H9 (cell line): ENCODE measurements at places on chromosomes 1 and 21. TPM values are rescaled to one million over a fixed set of nuclear protein-coding genes. Genes with fewer than 3 reads are reported as not detected.
A peak's percentile ranks its signal among the peaks of the same experiment; 100 is the strongest.

- no peak for DNase-seq
- no peak overlapping the region for H3K27ac ChIP-seq
- no peak overlapping the region for H3K4me3 ChIP-seq
- H3K27me3 ChIP-seq: no peaks in the 10 kb centered on the region
- no peaks in the 10 kb centered on the region for H3K36me3 ChIP-seq
These were observed 545.9 kb downstream of the SMYD3 start for GRCh38 chr1:245961137-245961540.

DNA sequence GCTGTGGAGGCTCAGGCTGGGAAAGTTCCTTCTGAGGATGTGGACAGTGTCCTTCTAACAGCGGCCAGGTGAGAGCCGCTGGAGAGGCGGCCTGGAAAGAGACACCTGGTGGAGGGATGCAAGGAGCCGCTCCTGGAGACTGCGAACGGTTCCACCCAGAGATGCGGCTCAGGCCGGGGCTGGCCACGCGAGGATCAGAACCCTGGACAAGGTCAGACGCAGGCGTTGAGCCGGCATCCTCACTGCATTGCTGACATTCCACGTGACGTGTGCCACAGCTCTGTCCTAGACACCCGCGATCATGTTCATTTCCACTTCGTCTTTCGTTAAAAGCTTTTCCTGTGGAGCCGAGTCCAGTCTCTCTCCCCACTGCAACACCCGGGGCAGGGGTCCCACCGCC, 28.8 kb downstream of the CFAP74 start:
- H3K4me3 ChIP-seq: no peak overlapping the region
- H3K4me1 ChIP-seq: no peaks in the 10 kb centered on the region
- DNase-seq: no peak
- no peak overlapping the region for H3K27ac ChIP-seq
- no peaks in the 10 kb centered on the region for H3K36me3 ChIP-seq

DNA sequence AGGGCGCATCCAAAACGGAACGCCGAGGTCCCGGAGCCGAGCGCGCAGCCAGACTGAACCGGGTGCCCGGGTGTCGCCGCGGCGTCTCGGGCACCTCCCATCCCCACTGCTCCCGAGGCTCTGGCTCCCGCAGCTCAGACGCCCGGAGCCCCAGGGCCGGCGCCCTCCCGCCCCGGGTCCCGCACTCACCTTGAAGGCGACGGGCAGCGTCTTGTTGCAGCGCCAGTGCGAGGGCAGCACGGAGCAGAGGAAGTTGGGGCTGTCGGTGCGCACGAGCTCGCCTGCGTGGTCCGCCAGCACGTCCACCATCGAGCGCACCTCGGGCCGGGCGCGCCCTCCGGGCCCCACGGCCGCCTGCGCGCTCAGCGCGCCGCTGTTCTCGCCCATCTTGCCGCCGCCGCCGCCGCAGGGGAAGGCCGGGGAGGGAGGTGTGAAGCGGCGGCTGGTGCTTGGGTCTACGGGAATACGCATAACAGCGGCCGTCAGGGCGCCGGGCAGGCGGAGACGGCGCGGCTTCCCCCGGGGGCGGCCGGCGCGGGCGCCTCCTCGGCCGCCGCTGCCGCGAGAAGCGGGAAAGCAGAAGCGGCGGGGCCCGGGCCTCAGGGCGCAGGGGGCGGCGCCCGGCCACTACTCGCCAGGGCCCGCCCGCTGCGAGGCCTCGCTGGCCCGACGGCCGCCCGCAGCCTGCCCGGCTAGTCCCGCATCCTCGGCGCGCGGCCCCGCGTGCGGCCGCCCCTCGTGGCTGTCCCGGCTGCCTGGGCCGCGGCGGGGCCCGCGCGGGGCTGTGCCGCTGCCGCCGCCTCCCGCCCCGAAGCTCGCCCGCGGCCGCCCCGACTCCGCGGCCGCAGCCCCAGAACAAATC, 447 bp downstream of the RUNX3 start:
- H3K4me3 ChIP-seq: peak overlapping the region; percentile 79; the same call in 2 of the 3 replicates
- H3K36me3 ChIP-seq: no peaks in the 10 kb centered on the region
- H3K27ac ChIP-seq: no peak overlapping the region
- no peak for DNase-seq
- peaks cover 5% of the 10 kb centered on the region; the same call in 1 of the 2 replicates for H3K4me1 ChIP-seq

DNA sequence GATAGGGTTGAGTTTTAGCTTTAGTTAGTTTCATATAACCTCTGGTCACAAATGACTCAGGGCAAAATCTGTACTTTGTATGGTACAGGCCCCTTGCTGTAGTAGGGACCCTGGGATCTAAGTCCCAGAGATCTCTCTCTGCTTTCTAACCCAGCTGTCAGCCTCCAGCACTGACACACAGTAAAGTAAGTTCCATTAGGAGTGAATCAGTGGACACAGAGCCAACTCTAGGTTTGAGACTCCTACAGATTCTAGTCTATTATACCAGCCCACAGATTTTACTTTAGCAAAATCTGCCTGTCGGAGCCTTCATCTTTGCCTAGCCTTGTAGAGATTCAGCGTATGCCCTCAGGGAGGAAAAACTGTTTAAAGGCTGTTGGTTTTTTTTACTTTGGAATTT, 52.5 kb downstream of the ANGPTL1 start:
- DNase-seq: no peak
- H3K4me3 ChIP-seq: no peak overlapping the region
- no peak overlapping the region for H3K27ac ChIP-seq
- peaks cover 12% of the 10 kb centered on the region for H3K36me3 ChIP-seq
- H3K4me1 ChIP-seq: no peaks in the 10 kb centered on the region

Gene ADGRB2
- total RNA-seq: 10.7 and 10.9 TPM in 2 replicates

DNA sequence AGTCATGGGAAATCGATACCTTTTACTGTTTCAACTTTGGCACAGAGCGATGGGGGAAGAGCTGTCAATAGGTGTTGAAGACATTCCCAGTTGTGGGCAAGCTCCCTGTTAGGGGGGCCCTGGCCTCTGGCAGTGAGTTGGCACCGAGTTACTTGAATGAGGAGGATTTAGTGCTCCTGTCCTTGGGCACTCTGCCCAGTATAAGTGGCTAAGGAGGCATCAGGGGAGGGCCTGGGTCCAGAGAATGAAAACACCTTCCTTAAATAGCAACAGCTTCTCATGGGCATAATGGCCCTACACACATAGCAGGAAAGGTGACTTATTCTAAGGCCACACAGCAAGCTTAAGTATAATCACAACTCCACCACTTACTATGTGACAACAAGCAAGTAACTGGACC, 664.4 kb downstream of the PTPRU start:
- no peak for DNase-seq
- no peaks in the 10 kb centered on the region for H3K27me3 ChIP-seq
- no peaks in the 10 kb centered on the region; the same call in 1 of the 2 replicates for H3K4me1 ChIP-seq
- no peaks in the 10 kb centered on the region for H3K36me3 ChIP-seq
- H3K4me3 ChIP-seq: no peak overlapping the region

Gene G0S2
- total RNA-seq: 0.26 and 0.35 TPM in 2 replicates

GRCh38 chr1:64129701-64130100, 73.7 kb upstream of the UBE2U start:
- no peak for DNase-seq
- no peak overlapping the region for H3K27ac ChIP-seq
- H3K36me3 ChIP-seq: no peaks in the 10 kb centered on the region
- peaks cover 8% of the 10 kb centered on the region; the same call in 1 of the 2 replicates for H3K4me1 ChIP-seq

- no peaks in the 10 kb centered on the region for H3K4me1 ChIP-seq
- no peak for DNase-seq
- H3K27me3 ChIP-seq: no peaks in the 10 kb centered on the region
These were observed 59.6 kb downstream of the PLA2G4A start for GRCh38 chr1:186888367-186888766.

DNA sequence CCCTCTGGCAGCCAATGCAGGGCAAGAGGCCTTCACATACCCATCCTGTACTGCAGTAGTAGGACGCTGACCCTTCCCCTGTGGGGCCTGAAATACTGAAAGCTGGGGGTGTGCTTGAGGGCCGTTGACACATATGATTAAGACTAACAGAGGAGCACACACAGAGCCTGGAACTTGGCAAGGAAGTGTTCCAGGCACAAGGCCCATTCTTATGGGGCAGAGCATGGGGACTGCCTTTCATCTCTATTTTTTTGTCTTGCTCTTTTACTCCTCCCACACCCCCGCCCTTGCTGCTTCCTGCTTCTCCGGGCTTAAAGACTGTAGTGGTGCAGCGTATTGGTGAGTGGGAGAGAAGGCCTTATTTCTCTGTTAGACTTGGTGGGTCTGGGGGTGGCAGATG, 137.4 kb downstream of the BACH1 start:
- no peaks in the 10 kb centered on the region for H3K36me3 ChIP-seq
- H3K4me1 ChIP-seq: no peaks in the 10 kb centered on the region
- no peak overlapping the region for H3K4me3 ChIP-seq
- H3K27me3 ChIP-seq: no peaks in the 10 kb centered on the region
- H3K27ac ChIP-seq: no peak overlapping the region

- H3K27me3 ChIP-seq: no peaks in the 10 kb centered on the region
- H3K4me1 ChIP-seq: no peaks in the 10 kb centered on the region
- peaks cover 13% of the 10 kb centered on the region for H3K36me3 ChIP-seq
- no peak overlapping the region for H3K27ac ChIP-seq
- no peak for DNase-seq
- H3K4me3 ChIP-seq: no peak overlapping the region
These were observed 10.6 kb downstream of the DIP2A start for GRCh38 chr21:46469275-46469674.

DNA sequence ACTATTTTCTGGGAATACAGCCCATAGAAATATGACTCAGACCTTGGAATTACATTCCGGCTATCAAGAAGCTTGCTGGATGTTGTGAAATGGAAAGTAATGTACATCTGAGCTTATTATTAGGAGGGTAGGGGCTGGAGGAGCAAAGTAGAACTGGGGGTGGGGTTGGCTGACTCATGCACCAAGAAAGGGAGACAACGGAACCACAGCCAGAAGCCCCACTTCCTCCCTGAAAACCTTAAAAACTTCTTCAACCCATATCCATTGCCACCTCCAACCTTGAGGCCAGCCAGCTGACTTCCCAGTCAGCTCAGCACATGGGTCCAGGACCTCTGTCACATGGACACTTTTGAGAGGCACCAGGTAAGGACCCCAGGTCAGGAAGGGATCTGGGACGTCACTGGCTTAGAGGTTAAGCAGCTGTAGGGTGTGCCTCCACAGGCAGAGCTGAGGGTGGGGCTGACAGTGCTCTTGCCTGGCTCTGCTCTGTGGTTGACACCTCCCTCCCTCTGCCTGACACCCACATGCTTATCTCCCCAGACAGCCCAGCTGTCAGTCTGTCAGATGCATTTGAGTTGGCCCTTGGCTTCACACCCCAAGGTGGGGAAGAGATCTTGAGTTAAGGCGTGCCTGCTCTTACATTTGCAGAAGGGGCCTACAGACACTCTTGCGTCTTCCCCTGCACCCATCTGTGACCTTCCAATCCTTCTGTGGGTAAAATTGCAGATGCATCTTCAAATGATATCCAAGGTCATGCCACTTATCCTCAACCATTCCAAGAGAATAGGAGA, 5.7 kb upstream of the ZNF683 start:
- DNase-seq: no peak
- no peak overlapping the region for H3K27ac ChIP-seq
- H3K4me3 ChIP-seq: no peak overlapping the region
- H3K36me3 ChIP-seq: no peaks in the 10 kb centered on the region
- H3K4me1 ChIP-seq: no peaks in the 10 kb centered on the region

- no peaks in the 10 kb centered on the region for H3K27me3 ChIP-seq
- H3K4me3 ChIP-seq: no peak overlapping the region
- no peaks in the 10 kb centered on the region for H3K4me1 ChIP-seq
- DNase-seq: no peak
- peaks cover 11% of the 10 kb centered on the region for H3K36me3 ChIP-seq
- no peak overlapping the region for H3K27ac ChIP-seq
These were observed 34.5 kb downstream of the AGPAT3 start for GRCh38 chr21:43899307-43900077.

DNA sequence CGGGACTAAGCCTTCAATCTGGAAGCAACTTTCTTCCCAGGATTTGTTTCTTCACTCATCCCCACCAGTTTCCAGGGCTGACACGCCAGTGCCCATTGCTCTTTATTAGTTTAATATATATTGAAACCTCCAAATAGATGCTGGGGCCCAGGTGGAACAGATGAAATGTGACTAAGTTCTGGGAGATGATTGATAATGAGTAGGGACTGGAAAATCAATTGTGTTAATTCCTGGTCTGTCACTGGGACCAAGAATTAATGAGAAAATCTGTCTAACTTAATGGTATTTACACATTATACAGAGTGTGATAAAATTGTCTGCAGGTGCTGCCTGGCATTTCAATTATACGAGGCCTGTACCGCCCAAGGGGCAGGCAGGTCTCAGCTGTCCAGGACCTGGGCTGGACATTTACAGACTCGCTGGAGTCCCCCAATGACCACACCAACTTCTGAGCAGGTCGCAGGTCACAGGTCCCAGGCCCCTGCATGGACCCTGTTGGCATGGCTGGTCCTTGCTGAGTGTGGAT, 35.8 kb downstream of the UBIAD1 start:
- no peaks in the 10 kb centered on the region for H3K27me3 ChIP-seq
- no peak for DNase-seq
- H3K4me1 ChIP-seq: no peaks in the 10 kb centered on the region; the same call in 1 of the 2 replicates
- no peak overlapping the region for H3K4me3 ChIP-seq
- no peak overlapping the region for H3K27ac ChIP-seq
- H3K36me3 ChIP-seq: no peaks in the 10 kb centered on the region

Gene ARTN
- 10.6 and 11.6 TPM in 2 replicates for total RNA-seq

DNA sequence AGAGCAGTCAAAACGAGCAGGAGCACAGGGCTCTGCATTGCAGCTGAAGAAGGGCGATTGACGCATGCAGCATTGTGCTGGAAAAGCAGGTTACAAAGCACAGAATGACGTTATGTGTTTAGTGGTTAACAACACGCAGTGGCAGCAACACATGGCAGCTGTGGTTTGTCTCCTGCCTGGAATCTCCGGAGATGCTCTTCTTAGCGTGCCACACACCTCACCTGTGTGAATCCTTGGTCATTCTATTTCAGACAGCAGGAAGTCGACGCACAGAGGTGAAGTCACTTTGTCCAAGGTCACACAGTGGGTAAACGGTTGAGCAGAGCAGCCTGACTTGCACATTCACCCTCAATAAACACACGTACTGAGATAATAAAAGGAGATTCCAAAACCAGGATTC, 14.7 kb downstream of the OBSCN start:
- H3K4me3 ChIP-seq: no peak overlapping the region
- DNase-seq: no peak
- H3K36me3 ChIP-seq: peaks cover 90% of the 10 kb centered on the region
- H3K4me1 ChIP-seq: no peaks in the 10 kb centered on the region
- no peak overlapping the region for H3K27ac ChIP-seq
